ENCODE measurements at places on chromosomes 4 and X. TPM values are rescaled to one million over a fixed set of nuclear protein-coding genes. Genes with fewer than 3 reads are reported as not detected.

GRCh38 chr4:94262163-94263016 lies 54.7 kb downstream of the SMARCAD1 start:
- no peaks in the 10 kb centered on the region for H3K4me1 ChIP-seq
- no peaks in the 10 kb centered on the region for H3K36me3 ChIP-seq
- no peak for DNase-seq
- no peak overlapping the region for H3K27ac ChIP-seq
- no peak overlapping the region for H3K4me3 ChIP-seq
- no peaks in the 10 kb centered on the region for H3K27me3 ChIP-seq

- DNase-seq: no peak
- H3K27ac ChIP-seq: no peak overlapping the region
- H3K27me3 ChIP-seq: no peaks in the 10 kb centered on the region
- H3K4me1 ChIP-seq: no peaks in the 10 kb centered on the region
These were observed 82.3 kb downstream of the ARHGAP24 start for GRCh38 chr4:85557016-85557901.

Gene CFAP47
- total RNA-seq: not detected

DNA sequence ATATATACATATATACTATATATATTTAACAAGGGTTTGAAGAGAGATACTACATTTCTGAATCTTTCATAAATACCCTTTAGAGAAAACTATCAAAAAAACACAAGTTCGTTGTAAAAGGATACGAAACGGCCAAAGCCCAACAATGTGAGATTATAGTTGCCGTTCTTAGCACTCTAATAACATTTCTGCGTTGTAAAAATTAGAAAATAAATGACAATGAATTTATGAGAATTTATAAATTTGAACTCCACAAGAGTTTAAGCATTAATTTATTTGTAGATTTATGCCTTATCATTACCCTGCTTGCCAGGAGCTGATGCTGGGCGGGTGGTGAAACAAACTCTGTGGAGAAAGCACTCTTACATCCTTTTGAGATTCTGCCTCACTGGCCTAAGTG lies 1.1 kb downstream of the WDR17 start:
- no peaks in the 10 kb centered on the region for H3K36me3 ChIP-seq
- no peak overlapping the region for H3K4me3 ChIP-seq
- H3K27ac ChIP-seq: no peak overlapping the region
- DNase-seq: no peak
- H3K27me3 ChIP-seq: no peaks in the 10 kb centered on the region

- no peaks in the 10 kb centered on the region for H3K4me1 ChIP-seq
- H3K36me3 ChIP-seq: no peaks in the 10 kb centered on the region
- no peaks in the 10 kb centered on the region for H3K27me3 ChIP-seq
- DNase-seq: no peak
- H3K27ac ChIP-seq: no peak overlapping the region
- H3K4me3 ChIP-seq: no peak overlapping the region
These were observed 38.1 kb downstream of the HELQ start for GRCh38 chr4:83417566-83417965.

DNA sequence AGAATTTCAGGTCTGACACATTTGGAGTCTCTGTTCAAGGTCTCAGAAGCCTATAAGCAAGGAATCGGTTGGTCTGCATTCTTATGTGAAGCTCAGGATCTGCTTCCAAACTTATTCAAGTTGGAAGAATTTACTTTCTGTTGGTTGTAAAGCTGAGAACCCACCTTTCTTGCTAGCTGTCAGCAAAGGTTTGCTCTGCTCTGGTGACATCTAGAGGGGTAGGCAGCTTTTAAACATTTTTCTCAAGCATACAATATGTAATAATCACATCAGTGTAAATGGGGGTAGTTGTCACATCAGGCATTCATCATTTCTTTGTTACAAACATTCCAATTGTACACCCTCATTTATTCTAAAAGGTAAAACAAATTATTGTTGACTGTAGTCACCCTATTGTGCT lies 935.2 kb downstream of the TRAM1L1 start:
- no peak for DNase-seq
- H3K4me3 ChIP-seq: no peak overlapping the region
- no peaks in the 10 kb centered on the region for H3K4me1 ChIP-seq
- H3K27ac ChIP-seq: no peak overlapping the region
- no peaks in the 10 kb centered on the region for H3K27me3 ChIP-seq

GRCh38 chrX:123432361-123433150 lies 248.5 kb downstream of the GRIA3 start:
- DNase-seq: no peak
- H3K36me3 ChIP-seq: no peaks in the 10 kb centered on the region
- no peaks in the 10 kb centered on the region for H3K27me3 ChIP-seq
- H3K27ac ChIP-seq: no peak overlapping the region
